ENCODE measurements at places on chromosomes 11 and 22.
A peak's percentile ranks its signal among the peaks of the same experiment; 100 is the strongest.

- no peak for DNase-seq
These were observed 77.8 kb downstream of the CDKN1C start for GRCh38 chr11:2807801-2808241.

GRCh38 chr11:73804712-73805111, 17.0 kb downstream of the MRPL48 start:
- DNase-seq = no peak

DNA sequence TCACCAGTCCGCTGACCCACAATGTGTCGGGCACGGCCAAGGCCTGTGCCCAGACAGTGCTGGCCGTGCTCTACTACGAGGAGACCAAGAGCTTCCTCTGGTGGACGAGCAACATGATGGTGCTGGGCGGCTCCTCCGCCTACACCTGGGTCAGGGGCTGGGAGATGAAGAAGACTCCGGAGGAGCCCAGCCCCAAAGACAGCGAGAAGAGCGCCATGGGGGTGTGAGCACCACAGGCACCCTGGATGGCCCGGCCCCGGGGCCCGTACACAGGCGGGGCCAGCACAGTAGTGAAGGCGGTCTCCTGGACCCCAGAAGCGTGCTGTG, 6.1 kb downstream of the SLC35C1 start:
- DNase-seq = no peak

- no peak for DNase-seq
These were observed 24.3 kb downstream of the SLC25A18 start for GRCh38 chr22:17587629-17588028.

- DNase-seq = peak; percentile 75
These were observed 3.7 kb upstream of the POLD4 start for GRCh38 chr11:67356864-67357561.

GRCh38 chr11:14393889-14394288, 34.9 kb upstream of the RRAS2 start:
- DNase-seq = no peak

DNA sequence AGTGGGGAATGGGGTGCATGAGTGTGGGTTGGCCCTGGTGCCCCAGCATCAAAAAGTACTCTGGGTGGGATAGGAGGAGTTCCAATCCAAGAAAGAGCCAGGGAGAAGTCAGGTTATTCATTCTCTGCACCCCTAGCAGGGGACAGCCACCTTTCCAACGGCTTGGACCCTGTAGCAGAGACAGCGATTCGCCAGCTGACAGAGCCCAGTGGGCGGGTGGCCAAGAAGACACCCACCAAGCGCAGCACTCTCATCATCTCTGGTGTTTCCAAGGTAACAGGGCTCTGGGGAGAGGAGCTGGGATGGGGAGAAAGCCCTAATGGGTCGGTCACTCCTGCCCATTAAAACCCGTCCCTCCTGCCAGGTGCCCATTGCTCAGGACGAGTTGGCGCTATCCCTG, 6.6 kb downstream of the C2CD2L start:
- DNase-seq = no peak

GRCh38 chr11:98104249-98104648, 916.5 kb upstream of the CNTN5 start:
- no peak for DNase-seq

- no peak for DNase-seq
These were observed 8.7 kb downstream of the COMMD9 start for GRCh38 chr11:36280531-36280930.

GRCh38 chr11:125327518-125328224, 163.1 kb downstream of the PKNOX2 start:
- DNase-seq = no peak

DNA sequence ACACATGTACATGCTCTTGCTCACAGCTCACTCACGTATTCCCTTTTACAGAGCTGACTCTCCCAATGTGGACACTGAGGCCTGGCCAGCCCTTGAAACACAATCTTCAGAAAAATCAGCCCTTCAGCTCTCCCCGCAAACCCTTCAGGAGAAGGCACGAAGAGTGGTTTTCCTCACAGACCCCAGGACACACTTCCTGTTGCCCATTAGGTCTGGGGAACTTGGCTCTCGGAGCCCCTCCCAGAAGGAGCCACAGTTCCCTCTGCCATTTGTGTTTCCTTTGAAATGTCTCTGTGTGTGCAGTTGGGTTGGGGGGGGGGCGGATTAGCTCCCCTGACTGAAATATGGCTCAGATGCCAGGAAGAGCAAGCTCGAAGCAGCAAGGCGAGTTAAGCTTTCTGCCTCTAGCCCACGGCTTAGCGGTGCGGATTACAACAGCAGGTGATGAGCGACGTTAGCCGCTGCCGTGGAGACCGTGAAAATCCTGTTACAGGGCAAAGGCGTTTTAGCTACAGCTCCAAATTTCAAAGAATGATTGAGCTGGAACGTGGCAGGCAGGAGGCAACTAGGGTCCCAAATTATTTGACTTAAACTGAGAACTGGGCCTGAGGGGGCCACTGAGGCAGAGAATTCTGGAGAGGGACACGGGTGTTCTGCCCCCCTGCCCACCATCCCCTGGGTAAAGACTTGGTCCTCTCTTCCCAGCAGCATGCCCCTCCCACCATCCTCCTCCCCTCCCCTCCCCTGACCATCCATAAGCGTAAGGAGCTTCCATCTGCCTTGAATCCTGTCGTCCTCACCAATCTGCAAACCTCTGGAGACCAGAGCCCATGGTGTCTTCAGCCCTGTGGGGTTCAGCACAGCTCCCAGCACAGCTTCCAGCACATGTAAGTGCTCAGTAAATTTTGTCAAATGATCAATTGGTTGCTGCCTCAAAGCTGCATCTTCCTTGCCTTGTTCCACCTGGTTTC, 598.6 kb downstream of the BUD13 start:
- DNase-seq = no peak

DNA sequence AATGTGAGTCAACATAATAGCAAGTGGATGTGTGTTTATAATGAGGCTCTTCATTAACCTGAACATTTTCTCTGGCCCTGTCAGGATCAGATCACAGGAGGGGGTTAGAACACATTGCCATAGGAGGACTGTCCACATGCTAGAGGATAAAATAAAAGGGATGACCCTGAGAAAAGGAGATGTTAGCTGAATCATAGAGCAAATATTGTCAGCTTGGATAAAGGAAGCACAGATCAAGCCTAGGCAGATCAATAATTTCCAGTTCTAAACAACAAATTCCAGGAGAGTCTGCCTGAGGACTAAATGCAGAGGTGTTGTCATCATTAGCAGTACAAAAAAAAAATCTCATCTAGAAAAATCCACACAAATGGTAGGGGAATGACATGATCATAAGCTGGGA, 337.9 kb downstream of the LRRC4C start:
- DNase-seq = no peak

GRCh38 chr11:68092411-68092810, 28.8 kb downstream of the CHKA start:
- DNase-seq = no peak

- peak; percentile 31 for DNase-seq
These were observed 7.9 kb downstream of the FAM118A start for GRCh38 chr22:45317551-45318167.

- DNase-seq = no peak
These were observed 29.2 kb upstream of the KLHL35 start for GRCh38 chr11:75462117-75462653.

GRCh38 chr11:15738931-15739330, 617.4 kb downstream of the SOX6 start:
- DNase-seq = no peak

DNA sequence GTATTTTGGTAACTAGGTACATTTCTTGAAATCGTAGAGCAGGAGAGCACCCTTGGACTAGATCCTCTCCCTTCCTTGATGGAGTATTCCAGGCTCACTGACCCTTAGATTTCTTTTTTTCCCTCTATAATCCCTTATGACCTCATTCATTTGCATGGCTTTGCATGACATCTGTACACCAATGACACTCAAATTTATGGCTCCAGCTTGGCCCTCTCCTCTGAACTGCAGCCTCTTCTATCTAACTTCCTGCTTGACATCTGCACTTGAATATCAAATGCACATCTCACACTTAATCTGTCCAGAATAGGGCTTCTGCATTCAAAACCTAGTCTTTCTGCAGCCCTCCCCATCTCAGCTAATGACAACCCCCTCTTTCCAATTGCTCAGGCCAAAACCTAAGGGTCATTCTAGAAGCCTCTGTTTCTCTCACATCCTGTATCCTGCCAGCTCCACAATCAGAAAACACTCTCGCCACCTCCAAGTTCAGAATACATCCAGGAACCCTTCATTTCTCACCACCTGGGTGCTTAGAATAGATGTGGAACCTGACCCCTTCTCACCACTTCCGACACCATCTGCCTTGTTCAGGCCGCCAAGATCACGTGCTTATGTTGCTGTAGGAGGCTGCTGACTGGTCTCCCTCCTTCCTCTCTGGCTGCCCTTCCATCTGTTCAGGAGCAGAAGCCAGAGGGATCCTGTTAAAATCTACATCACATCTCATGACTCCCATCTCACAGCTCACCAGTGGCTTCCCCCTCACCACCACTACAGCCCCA, 138.9 kb upstream of the MTNR1B start:
- DNase-seq = no peak

DNA sequence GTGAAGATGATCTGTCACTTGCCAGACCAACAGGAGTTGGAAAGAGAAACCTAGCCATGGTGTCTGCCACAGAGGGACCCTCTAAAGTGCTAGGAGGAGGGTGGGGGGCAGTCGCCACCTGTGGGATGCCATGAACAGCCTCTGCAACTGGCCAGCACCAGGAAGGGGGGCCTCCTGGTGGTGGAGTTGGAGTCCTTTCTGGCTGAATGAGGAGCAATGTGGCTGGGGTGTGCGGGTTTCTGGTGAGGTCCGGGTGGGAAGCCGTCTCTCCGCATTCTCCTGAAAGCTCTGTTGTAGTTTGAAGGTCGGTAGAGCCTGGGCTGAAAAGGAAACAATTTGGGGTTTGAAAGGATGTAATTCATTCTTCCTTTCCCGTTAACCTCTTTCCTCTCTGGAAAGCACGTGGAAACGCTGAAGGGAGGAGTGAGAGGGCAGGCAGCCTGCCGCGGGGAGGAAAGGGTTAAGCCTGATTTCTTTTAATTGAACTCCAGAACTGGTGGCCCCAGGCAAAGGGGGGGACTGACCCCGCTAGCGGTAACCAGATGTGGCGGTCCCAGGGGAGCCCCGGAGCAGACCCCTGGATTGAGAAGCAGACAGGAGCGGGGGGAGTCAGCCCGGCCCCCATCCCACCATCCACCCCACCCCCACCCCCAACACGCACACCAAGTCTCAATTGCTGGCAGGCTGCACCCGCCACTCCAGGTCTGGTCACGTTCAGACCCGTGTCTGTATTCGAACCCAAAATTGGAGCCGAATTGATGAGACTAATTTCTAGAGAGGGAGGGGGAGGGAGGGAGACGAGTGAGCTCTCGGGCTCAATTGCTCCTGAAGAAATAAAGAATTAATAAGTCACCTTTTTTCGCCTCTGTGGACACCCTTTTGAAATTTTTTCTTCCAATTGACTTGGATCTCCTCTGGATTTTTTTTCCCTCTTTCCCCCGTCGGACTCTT, 1.8 kb upstream of the FLI1 start:
- DNase-seq = no peak

- DNase-seq = no peak
These were observed 5.4 kb upstream of the OR56A4 start for GRCh38 chr11:6012035-6012668.

DNA sequence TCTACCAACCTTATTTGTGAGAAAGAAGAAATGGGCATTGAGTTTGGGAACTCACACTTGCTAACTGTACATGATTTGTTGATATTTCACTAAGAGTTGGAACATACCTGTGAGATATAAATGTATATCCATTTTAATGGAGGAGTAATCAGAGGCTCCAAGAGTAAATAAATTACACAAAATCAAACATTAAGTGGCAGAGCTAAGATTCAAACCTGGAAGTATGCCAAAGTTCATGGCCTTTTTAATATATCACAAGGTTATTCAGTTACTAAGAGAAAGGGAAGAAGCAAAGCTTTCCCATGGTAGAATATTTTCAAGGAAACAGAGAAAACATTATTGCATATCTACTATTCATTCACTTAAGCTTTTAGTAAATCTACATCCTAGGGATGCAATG, 1641.1 kb downstream of the FAM181B start:
- DNase-seq = no peak

GRCh38 chr22:35451592-35451991, 51.7 kb downstream of the MCM5 start:
- no peak for DNase-seq

- DNase-seq = no peak
These were observed 259.7 kb upstream of the PLET1 start for GRCh38 chr11:112520354-112520753.

GRCh38 chr11:124798991-124799347, 1.2 kb downstream of the MSANTD2 start:
- peak; percentile 77 for DNase-seq

- DNase-seq = no peak
These were observed 98.9 kb downstream of the ZBTB16 start for GRCh38 chr11:114158421-114158820.

- DNase-seq = no peak
These were observed 108.4 kb downstream of the ARL14EP start for GRCh38 chr11:30431127-30431814.

DNA sequence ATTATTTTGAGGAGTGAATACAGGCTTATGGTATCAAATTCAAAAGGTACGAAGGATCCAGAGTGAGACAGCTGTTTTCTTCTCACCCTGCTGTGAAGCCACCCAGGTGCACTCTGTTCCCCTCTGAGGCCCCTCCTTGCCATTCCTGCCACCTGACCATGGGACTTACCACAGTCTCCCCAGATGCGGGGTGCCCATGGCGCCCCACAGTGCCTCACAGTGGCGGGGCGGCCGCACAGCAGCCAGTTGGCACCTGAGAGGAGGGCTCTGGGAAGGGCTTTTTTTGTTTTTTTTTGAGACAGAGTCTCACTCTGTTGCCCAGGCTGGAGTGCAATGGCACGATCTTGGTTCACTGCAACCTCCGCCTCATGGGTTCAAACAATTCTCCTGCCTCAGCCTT, 151.7 kb downstream of the CEP164 start:
- DNase-seq = no peak

- DNase-seq = peak; percentile 60
These were observed 15.9 kb downstream of the NUP98 start for GRCh38 chr11:3781423-3781822.

- no peak for DNase-seq
These were observed 14.9 kb downstream of the PACS1 start for GRCh38 chr11:66084821-66085475.

DNA sequence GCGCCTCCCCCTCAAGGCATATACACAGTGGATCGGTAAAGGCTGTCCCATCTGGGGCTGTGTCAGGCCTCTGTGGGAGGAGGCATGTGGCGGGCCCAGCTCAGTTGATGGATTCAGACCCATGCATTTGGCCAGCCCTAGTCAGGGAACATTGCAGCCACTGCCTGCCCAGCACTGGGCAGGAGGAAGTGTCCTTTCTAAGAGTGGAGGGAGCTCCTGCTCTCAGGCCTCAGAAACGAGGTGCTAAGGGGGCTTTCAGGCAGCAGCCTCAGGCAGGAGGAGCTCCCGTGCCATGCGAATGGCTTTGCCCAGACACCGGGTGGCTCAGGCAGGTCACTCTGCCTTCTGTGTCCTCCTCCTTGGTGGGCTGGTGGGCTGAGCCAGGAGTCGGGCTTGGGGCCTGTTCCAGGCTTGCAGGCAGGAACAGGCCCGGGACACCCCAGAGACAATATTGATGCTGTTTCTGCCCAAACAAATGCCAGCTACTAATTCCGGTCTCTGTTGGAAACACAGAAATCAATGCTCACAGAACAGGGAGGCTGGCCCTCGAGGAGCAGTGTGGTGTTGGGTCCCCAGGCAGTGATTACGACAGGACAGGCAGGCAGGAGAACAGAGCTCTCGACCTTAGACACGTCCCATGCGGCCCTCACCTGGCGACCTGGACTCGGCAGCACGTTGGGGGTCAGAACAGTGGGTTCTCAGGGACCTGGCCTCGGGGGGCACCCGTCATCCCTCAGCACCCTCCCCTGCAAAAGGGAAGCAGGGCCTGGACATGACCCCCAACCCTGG, 42.3 kb upstream of the CCDC188 start:
- DNase-seq = no peak

GRCh38 chr22:20031732-20032406, 11.0 kb downstream of the TANGO2 start:
- DNase-seq = no peak
